Stimulated activated CD8-positive, alpha-beta memory T cell treated with anti-CD3 and anti-CD28 coated beads, Interleukin-15, amount 100 ng/mL, for 24 hours (primary cell): ENCODE measurements at places on chromosomes 11 and 22.

- no peak for DNase-seq
Measured at GRCh38 chr11:68868221-68868835, 26.6 kb upstream of the CPT1A start.

- no peak for DNase-seq
Measured at GRCh38 chr11:108857382-108857781, 192.5 kb downstream of the DDX10 start.

DNA sequence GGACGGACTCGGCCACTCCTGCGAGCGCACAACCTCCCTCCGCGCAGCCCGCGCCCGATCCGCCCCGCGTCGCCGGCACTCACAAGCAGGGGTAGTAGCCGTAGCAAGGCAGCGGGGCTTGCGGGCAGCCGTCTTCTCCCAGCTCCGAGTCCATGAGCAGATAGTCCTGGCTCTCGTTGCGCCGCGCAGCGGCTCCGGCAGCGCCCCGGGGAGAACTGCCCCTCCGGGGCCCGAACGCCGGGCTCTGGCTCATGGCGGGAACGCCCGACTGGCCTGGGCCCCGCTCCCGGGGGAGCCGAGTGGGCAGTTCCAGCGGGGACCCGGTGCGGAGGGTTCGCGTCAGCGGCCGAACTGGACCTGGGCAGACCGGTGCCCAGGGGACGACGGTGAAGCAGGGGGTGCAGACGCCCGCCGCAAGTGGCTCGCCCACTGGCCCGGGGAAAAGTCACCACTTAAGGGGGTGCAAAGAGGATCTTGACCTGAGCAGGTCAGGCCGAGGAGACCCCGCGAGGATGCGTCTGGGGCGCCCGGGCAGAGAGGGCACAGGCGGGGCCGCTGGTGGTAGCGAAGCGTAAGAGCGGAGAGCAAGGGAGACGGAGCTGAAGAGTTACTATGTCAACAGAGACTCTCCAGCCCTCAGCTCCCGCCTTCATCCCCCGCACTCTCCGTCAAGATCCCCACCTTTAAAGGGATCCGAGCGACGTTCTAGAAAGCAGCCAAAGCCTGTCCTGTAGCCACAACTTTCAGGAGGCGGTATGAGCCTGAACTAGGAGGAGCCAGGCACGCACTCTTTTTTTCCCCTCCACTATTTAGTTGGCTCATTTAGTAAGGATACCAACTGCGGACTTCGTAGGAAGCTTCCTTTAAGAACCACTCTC, at the start of gene TRPC6:
TSS of gene TRPC6 (minus strand) at position 757 of the 878 bp plus-strand sequence. CDS start at position 253, 504 bp downstream.
- no peak for DNase-seq

- DNase-seq, result no peak
Measured at GRCh38 chr22:17235149-17235655, 16.0 kb upstream of the ADA2 start.

GRCh38 chr11:45051621-45052020, 94.8 kb upstream of the PRDM11 start:
- no peak for DNase-seq

DNA sequence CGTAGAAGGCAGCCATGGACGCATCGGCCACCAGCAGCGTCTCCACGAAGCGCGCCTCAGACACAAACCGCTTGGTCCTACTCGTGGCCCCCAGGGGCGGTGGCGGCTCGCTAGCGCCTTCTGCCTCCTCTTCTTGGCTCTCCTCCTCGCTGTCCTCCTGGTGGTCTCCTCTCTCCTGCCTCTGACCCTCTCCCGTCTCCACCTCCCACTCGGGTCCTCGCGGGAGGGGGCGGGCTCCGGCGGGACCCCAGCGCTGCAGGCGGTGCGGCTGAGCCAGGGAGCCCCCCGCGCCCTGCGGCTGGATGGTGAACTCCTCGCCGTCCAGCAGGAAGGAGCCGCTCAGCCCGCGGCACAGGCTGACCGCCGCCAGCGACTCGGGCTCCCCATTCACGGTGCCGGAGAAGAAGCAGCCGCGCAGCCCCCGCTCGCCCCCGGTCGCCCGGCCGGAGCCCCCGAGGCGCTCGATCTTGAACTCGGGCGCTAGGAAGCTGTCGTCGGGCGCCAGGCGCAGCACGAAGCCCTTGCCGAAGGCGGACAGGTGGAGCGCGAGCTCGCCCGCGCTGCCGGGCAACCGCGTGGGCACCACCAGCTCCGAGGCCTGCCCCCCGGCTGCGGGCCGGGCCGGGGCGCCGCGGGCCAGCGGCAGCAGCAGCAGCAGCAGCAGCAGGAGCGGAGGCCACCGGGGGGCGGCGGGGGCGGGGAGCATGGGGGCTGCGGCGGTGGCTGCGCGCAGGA, 661 bp downstream of the ADAMTS8 start:
- no peak for DNase-seq

DNA sequence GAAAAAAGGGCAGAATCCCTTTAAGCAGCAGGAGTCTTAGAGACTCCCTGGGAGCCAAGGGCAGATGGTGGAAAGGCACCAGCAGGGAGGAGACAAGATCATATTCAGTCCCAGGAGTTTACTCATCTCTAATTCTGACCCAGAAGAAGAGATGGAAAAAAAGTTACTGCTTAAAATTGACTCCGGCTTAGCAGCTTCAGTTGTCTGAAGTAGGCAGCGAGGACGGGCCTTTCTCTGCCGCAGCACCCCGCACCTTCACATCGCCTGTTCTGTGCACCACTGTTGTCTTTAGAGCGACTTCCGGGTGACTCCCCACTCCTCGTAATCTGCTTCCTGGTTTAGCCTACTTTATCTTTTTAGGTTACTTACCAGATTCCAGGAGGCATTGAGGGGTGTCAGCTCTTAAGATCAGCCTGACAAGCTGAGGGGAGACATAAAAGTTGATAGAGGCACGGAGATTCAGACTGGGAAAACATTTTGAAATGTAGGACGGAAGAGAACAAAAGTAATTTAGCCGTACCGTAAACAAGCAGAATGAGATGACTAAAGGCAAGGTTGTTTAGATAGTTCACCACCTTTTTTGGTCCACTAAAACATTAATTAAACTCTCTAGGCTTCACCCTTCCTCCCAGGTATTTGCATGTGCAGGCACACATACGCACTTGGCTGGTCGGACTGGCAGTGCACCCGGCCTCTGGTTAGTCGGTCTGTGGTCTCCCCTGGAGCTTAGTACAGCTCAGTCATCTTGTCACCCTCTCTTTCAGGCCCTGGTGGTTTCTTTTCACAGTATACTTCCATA, 74.3 kb downstream of the CECR2 start:
- DNase-seq, result no peak

DNA sequence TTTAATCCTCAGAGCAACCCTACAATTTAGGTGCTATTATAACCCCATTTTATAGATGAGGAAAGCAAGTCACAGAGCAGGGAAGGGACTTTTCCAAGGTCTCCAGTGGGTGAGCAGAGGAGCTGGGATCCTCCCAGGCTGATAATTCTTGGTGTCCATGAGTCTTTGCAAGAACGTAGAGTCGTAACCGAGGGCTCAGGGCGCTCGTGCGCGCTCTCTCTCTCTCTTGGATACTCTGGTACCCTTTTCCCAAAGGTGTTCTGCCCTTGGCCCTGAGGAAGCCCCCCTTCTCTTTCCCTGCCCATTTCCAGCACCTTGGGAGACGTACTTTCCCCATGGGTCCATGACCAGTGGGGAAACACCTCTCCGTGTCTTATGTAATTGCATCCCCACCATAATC, 5.2 kb upstream of the ZP1 start:
- no peak for DNase-seq

DNA sequence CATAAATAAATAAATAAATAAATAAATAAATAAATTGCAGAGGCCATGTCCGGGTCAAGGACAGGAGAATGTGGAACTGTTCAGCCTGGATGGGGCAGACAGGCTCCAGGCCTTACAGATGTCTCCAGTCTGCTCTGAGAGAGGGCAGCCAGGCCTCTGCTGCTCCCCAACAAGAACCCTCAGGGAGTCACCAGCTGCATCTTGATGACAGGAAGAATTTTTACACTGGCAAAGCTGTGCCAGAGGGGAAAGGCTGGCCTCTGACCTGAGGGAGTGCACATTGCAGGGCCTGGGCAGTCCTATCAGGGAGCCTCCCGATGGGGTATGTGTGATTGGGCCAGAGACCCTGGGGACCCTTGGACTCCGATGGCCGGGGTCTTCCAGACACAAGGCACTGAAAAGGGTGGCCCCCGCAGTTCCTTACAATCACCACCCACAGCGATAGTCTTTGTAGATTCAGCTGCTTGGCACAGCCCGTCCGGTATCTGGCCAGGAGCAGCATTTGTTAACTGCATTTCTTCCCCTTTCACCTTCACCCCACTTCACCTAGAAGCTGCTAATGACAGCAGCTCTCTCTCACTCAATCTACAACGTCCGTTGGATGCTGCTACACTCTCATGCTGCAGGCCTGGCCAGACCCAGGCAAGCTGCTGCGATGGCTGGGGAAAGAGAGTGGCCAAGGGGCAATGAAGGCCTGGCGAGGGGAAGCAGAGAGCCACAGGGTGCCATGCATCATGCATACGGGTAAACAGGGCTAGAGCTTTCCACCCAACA, 8.1 kb downstream of the MOGAT2 start:
- no peak for DNase-seq

DNA sequence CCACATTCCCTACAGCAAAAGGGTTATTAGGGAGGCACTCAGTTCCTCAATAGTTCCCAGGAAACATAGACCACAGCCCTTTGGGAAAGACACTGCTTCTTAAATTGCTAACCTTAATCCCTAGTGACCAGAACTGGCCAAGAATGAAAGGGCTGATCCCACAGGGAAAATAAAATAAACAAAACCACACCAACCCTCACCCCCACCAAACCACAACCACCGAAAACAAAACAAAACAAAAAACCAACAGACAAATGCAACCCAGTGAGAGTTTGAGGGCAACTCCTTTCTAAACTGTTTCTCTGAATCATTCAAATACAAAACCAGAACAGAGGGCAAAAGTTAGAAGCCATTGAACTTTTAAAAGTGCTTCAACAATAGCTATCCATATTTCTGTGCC, 57.2 kb downstream of the NAV2 start:
- DNase-seq, result no peak
